ENCODE measurements at places on chromosomes 5 and 9.

DNA sequence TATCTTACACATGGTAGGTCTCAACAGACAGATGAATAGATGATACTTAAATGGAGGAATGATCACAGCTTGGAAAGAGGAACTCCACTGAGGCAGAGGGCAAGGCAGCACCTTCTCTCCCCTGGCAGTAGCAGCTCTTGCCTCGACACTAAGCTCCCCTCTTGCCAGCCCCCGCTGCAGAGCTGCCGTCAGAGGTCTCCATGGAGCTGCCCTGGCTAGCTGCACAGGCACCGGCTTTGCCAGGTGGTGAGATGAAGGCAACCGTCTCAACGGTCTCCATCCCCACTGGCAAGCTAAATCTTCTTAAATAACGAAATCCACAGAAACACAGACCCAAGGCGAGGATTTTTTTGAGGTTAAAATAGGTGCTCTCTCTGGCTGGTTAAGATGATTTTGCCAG lies 81.2 kb downstream of the CRB2 start:
- no peak for DNase-seq

- no peak for DNase-seq
Observed at GRCh38 chr5:54251981-54252380, 58.4 kb downstream of the ARL15 start.

GRCh38 chr5:171848486-171848885 lies 62.9 kb downstream of the SMIM23 start:
- DNase-seq = no peak

- DNase-seq = no peak
Observed at GRCh38 chr5:56320686-56321085, 87.6 kb upstream of the ANKRD55 start.

GRCh38 chr5:2207416-2208238 lies 324.9 kb upstream of the IRX4 start:
- no peak for DNase-seq

GRCh38 chr9:81103597-81104471 lies 585.5 kb downstream of the TLE1 start:
- no peak for DNase-seq

- DNase-seq = no peak
Observed at GRCh38 chr9:129639756-129640085, 2.2 kb downstream of the ASB6 start.

DNA sequence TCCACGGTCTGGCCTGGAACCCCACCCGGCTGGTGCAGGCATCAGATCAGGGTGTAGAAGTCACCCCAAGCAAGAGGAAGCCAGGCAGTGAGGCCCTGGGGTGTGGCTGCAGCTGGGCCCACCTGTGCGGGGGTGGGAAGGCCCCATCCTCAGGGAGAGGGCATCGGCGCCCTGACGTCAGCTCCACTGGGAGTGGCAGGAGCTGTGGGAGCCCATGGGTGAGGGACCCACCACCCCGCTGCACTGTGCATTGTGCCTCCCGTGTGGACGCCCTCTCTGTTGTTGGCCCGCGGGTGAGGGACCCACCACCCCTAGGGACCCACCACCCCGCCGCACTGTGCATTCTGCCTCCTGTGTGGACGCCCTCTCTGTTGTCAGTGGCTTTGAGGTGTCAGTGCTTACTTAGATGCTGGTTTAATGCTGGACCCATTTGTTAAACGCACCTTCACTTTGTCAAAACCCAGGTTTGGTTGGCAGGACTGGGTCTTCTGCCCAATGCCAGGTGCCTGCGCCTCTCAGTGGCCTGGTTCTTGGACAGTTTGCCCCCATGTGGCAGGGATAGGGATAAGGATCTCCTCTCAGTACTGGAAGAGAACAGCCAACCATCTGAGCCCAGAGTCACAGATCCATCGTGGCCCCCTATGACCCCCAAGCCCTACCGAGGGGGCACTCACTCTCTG lies 6.9 kb upstream of the EXOC3 start:
- no peak for DNase-seq

- no peak for DNase-seq
Observed at GRCh38 chr9:101858026-101858425, 119.6 kb upstream of the GRIN3A start.

- DNase-seq = no peak
Observed at GRCh38 chr9:8628791-8629190, 829.2 kb upstream of the DMAC1 start.

GRCh38 chr5:157306081-157306480 lies 40.2 kb downstream of the CYFIP2 start:
- DNase-seq = no peak

DNA sequence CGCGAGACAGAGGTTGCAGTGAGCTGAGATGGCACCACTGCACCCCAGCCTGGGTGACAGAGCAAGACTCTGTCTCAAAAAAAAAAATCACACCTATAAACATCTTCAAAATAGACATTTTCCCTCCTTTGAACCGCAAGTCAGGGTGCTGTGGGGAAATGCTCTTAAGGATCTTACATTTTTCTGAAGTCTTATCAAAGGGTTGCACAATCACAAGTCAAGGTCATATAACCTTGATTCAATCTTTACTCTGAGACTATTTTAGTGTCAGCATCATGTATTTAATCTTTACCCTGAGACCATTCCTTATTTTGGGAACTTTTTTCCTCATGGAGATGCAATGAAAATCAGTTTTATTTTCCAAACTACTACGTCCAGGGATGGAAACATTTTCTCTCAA lies 62.8 kb upstream of the RANBP3L start:
- DNase-seq = no peak

GRCh38 chr9:79257228-79257781 lies 314.5 kb upstream of the TLE4 start:
- DNase-seq = no peak

- no peak for DNase-seq
Observed at GRCh38 chr9:100990605-100991381, 37.7 kb upstream of the PLPPR1 start.

GRCh38 chr5:172383191-172383802 lies 71.0 kb downstream of the SH3PXD2B start:
- no peak for DNase-seq

- DNase-seq = no peak
Observed at GRCh38 chr5:7759257-7759871, 91.6 kb downstream of the CFAP90 start.

DNA sequence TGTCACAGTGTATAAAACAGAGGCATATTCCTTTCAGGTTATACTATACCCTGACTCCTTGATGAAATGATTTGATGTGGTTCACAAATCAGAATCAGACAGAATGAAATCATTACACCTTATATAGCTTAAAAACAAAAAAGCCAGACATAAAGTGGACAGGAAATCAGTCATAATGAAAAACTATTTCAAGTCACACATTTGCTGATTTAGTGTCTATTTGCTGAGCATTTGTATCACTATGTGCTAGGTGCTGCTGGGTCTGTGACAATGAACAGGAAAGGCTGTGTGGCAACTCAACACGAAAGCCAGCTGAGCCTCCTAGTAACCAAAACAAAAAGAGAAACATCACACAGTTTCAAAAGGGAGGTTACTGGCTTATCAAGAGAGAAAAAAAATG lies 194.0 kb downstream of the EFNA5 start:
- no peak for DNase-seq

DNA sequence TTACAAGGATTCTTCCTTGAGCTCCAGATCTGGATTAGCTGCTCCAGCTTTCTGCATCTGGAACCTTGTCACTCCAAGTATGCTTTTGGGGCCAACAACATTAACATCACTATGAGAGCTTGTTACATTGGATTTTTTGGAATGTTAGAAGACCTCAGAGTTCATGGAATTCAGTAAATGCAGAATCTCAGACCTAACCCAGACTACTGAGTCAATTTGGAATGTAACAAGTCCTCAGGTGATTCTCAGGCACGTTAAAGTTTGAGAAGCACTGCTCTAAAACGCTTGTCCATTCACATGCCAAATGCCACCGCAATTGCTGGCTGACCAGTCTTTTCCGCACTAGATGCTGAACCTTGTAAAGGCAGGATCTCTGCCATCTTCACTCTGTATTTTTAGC lies 251.4 kb upstream of the TRIM32 start:
- no peak for DNase-seq

DNA sequence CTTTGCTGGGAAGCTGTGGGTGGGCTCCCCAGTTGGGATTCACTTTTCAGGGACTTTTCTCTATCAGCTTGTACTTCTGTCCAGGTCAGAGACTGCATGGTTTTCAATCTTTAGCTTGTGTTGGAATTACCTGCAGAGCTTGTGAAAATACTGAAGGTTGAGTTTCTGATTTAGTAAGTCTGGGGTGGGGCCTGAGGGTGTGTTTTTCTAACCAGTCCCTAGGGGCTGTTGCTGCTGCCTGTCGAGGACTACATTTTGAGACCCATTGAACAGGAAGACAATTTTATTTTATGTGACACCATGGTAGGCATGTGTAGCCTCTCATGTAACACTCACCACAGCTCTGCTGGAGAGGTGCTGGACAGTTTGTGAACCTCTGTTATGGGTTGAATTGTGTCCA lies 14.7 kb upstream of the MLANA start:
- DNase-seq = no peak

Data from stimulated activated CD4-positive, alpha-beta T cell treated with anti-CD3 and anti-CD28 coated beads, Interleukin-1b, Interleukin-23, amount 100 ng/mL, for 24 hours (primary cell).